ENCODE measurements at places on chromosomes 13 and 19. TPM values are rescaled to one million over a fixed set of nuclear protein-coding genes. Genes with fewer than 3 reads are reported as not detected.

ZNF558 gene
- total RNA-seq, result 30.2 TPM

KLK7 gene
- not detected for total RNA-seq

THSD1 gene
- total RNA-seq, result 0.75 TPM

PRSS57 gene
- total RNA-seq, result not detected

KIR3DL1 gene
- total RNA-seq, result not detected

CLEC17A gene
- not detected for total RNA-seq

ATP5F1D gene
- total RNA-seq, result 42.4 TPM

SIRT6 gene
- 18.4 TPM for total RNA-seq

PSMD8 gene
- total RNA-seq, result 248 TPM

SLAIN1 gene
- not detected for total RNA-seq

ZNF528 gene
- 8.6 TPM for total RNA-seq

FCER2 gene
- total RNA-seq, result not detected

WDR88 gene
- not detected for total RNA-seq

MTIF3 gene
- total RNA-seq, result 26.9 TPM

CDC34 gene
- 62.1 TPM for total RNA-seq

WTIP gene
- total RNA-seq, result 53.0 TPM

ZNF135 gene
- not detected for total RNA-seq

LAIR1 gene
- total RNA-seq, result not detected

ZNF93 gene
- 12.6 TPM for total RNA-seq

SPIB gene
- not detected for total RNA-seq

LHB gene
- 0.34 TPM for total RNA-seq

BSG gene
- 577 TPM for total RNA-seq

DIRAS1 gene
- total RNA-seq, result not detected

CASP14 gene
- not detected for total RNA-seq

CGB7 gene
- total RNA-seq, result 0.08 TPM
